ENCODE measurements at places on chromosomes 6 and 20.

- DNase-seq, result no peak
These were observed 29.8 kb downstream of the PDYN start for GRCh38 chr20:1964061-1964460.

GRCh38 chr6:164370773-164371172 lies 938.6 kb downstream of the C6orf118 start:
- DNase-seq, result no peak

- no peak for DNase-seq
These were observed 669.6 kb upstream of the NRSN1 start for GRCh38 chr6:23456396-23456795.

GRCh38 chr6:54222217-54222616 lies 86.0 kb upstream of the TINAG start:
- DNase-seq, result no peak

GRCh38 chr6:3368685-3369084 lies 88.2 kb downstream of the SLC22A23 start:
- DNase-seq, result no peak

GRCh38 chr6:111727041-111727440 lies 121.4 kb upstream of the TRAF3IP2 start:
- no peak for DNase-seq

- DNase-seq, result no peak
These were observed 186.1 kb downstream of the LAMA2 start for GRCh38 chr6:129069006-129069405.

DNA sequence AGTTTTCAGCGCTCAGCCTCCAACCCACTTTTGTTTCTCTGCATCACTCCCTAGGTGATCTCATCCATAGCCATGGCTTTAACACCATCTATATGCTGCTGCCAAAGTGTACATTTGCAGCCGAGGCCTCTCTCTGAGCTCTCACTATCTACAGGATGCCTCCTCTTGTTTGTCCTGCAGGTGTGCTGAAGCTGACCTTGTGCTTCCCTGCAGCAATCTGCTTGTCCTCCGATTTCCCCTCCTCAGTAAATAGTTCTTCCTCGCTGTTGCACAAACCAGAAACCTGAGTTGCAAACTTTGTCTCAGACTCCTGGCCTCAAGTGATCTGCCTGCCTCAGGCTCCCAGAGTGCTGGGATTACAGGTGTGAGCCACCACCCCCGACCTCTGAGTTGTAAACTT lies 3.7 kb upstream of the TXNDC5 start:
- no peak for DNase-seq

Data from stimulated activated CD4-positive, alpha-beta T cell treated with anti-CD3 and anti-CD28 coated beads, Interleukin-12 subunit alpha, Interleukin-12 subunit beta, amount 100 ng/mL, for 24 hours (primary cell).